HEK293T (cell line): ENCODE measurements at places on chromosomes 12 and 14.
A peak's percentile ranks its signal among the peaks of the same experiment; 100 is the strongest.

DNA sequence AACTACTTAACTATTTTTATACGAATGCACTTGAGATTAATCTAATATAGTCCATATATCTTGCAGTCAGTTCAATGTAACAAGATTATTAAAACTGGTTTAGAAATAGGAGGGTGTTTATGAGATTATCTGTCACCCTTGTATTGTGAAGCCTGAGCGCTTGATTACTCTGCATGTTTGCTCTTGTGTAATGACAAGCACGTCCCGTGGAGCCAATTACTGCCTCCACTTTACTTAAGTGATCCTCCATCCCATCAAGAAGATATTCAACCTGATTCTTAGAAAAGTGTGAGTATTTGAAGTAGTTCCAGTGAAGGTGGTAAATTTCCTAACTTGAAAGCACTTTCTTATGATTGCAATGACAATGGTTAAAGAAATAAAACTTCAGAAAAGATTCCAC is 415.2 kb upstream of the GARIN6 start:
- no peak for DNase-seq

DNA sequence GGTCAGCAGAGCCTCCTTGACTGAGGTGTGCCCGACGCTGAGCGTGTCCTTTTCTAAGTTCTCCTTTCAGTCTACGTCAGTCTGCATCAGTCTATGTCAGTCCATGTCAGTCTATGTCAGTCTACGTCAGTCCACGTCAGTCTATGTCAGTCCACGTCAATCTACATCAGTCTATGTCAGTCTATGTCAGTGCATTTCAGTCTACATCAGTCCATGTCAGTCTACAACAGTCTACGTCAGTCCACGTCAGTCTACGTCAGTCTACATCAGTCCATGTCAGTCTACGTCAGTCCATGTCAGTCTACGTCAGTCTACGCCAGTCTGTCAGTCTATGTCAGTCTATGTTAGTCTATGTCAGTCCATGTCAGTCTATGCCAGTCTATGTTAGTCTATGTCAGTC is 15.9 kb downstream of the EIF5 start:
- DNase-seq: no peak

DNA sequence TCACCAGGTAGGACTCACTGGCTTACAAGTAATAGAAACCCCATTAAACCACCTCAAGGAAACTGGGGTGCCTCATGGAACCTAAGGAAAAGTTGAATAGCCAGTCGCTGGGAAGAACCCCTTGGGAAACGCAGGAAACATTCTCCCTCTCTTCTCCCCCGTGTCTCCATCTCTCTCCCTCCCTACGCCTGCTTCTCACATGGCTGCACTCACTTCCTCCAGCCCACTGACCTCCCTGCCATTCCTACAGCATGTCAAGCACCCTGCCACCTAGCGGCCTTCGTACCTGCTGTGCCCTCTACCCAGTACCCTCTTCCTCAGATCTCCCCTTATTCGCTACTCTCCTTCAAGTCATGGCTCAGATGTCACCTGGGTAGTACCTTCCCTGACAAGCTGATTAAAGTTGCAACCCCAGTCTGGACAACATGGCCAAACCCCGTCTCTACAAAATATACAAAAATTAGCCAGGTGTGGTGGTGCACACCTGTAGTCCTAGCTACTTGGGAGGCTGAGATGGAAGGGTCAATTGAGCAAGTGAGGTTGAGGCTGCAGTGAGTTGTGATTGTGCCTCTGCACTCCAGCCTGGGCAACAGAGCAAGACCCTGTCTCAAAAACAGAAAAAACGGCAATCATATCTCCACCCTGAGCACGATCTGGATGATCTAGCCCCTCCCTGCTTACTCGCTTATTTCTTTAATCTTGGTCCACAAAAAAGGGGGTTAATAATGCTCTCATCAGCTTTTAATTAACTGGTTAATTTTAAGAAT is 6.4 kb upstream of the DTX1 start:
- peak; percentile 32 for DNase-seq

GRCh38 chr12:131929581-131930456 is 743 bp downstream of the PUS1 start:
- no peak for DNase-seq

DNA sequence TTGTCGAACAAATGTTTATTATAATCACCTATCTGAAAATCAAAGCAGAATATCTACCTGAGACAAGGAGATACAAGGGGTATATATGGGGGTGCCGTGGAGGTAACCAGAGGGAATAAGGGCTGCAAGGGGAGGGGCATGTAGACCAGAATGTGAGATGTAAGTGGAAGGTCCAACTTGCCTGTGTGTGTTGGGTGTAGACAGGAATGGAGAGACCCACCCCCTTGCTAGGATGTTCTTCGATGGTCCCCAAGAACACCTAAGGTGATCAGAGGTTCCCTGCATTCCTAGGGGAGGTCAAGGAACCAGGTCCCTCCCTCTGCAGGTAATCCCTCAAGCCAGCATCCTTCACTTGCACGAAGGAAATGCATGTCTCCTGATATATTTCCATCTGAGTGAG is 167.9 kb downstream of the DICER1 start:
- DNase-seq: no peak

- DNase-seq: no peak
Observed at GRCh38 chr14:28365510-28365909, 401.1 kb upstream of the FOXG1 start.

DNA sequence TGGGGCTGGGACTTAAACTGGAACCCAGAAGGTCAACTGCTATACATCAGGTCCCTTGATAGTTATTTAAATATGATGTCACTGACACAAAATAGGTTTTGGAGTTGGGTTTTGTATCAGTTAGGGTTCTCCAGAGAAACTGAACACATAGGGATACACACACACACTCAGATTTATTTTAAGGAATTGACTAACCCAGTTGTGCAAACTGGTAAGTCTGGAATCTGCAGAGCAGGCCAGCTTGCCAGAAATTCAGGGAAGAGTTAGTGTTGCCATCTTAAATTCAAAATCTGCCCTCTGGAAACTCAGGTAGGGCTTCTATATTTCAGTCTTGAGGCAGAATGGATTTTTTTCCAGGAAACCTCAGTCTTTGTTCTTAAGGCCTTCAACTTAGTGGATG is 36.9 kb downstream of the MAPK1IP1L start:
- DNase-seq: no peak

DNA sequence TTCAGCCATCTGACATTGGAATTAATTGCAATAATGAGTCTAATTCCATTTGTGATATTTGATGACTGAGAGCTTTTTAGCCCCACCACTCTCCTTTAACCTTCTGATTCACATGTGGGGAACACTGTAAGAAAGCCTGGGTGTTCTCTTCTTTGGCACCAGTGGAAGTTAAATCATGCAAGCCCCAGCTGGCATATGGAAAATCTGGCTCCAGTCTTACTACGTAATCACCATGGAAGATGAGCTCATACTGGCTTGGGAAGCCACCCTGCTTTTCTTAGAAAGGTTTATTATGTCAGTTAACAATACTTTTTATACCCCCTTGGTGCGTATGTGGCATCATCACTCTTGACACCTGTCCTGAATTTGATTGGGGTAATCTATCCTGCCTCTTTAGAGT is 479.3 kb downstream of the SLC16A7 start:
- no peak for DNase-seq

DNA sequence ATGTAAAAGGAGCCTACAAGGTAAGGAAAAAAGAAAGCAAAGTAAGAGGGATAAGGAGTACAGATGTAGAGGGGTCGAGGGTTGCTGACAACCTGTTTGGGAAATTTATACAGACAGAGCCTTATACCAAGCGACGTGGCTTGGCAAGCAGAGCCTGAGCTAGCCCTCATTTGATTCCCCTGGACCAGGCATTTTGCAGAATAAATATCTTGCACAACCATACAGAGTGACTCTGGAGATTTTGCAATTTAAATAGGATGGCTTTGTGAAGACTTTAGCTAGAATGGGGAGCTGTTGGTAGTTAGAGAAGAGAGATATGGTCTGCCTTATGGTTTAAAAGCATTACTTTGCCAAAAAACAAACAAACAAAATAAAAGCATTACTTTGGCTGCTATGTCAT is 11.1 kb upstream of the ANO6 start:
- DNase-seq: no peak

DNA sequence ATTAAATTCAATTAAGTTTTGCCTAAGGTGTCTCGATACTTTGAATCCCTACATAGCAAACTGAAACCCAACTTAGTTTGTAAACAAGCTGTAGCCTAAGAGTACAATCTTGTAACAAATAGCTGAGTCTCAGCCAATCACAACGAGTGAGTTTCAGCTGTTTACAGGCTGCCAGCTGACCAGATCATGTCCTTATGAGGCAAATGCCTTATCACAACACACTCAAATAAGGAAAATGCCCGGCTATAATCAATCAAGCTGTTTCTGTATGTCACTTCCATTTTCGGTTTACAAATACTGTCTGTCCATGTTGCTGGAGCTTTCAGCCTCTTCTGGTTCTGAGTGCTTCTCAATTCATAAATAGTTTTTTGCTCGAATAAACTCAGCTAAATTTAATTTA is 943.8 kb downstream of the SLC16A7 start:
- DNase-seq: no peak

- no peak for DNase-seq
Observed at GRCh38 chr12:66329941-66330340, 27.6 kb downstream of the HELB start.

- DNase-seq: no peak
Observed at GRCh38 chr12:109592195-109592904, 18.8 kb downstream of the MVK start.

- DNase-seq: peak; percentile 21
Observed at GRCh38 chr14:48937541-48938195, 648.5 kb downstream of the RPS29 start.

DNA sequence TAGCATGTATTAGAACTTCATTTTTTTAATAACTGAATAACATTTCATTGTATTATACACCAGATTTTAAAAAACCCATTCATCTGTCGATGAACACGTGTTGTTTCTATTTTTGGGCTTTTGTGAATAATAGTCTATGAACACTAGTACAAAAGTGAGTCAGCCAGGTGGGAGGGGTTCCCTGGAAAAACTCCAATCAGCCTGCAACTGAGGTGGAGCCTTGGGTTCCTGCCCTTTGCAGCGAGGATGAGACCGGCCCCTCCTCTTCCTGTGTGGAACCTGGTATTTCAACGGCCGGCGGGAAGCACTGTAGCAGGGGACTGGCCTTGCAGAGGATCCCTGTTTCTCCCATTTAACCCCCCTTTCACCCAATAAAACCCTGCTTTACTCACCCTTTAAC is 56.1 kb downstream of the LMNTD1 start:
- no peak for DNase-seq

GRCh38 chr14:68737086-68737485 is 55.8 kb downstream of the ZFP36L1 start:
- DNase-seq: no peak

GRCh38 chr14:20606190-20606901 is 15.2 kb upstream of the RNASE12 start:
- DNase-seq: peak; percentile 55

- no peak for DNase-seq
Observed at GRCh38 chr14:71355324-71356201, 448.3 kb downstream of the PCNX1 start.

DNA sequence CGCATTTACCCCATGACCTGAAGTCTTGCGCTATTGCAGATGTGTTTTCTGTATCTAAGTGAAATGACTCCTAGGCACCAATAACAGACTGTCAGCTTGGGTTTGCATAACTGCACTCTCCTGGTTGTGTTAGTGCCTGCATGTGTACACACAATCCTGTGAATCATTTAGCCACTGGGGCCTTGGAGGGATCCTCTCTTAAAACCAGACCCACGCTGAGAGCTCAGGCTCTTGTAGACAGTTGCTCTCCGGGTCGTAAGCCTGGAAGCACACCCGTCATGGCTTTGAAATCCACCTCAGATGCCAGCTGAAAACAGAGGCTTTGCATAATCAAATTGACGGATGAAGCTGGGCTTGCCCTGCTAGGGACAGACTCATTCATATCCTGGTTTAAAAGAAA is 79.2 kb upstream of the RBM19 start:
- no peak for DNase-seq

- no peak for DNase-seq
Observed at GRCh38 chr14:71108398-71109119, 201.3 kb downstream of the PCNX1 start.

- DNase-seq: no peak
Observed at GRCh38 chr12:1504895-1505311, 89.5 kb downstream of the FBXL14 start.

GRCh38 chr12:113422030-113422885 is at the start of gene SDSL:
TSS of gene SDSL (plus strand) at chr12:113422380. CDS start at chr12:113427983, 5,603 bp downstream.
- DNase-seq: peak; percentile 46

- peak; percentile 43 for DNase-seq
Observed at GRCh38 chr12:89470741-89471509, 53.7 kb downstream of the GALNT4 start.

- DNase-seq: no peak
Observed at GRCh38 chr14:103361867-103362266, 23.3 kb upstream of the MARK3 start.

GRCh38 chr14:77051116-77051515 is 22.6 kb upstream of the IRF2BPL start:
- DNase-seq: no peak

DNA sequence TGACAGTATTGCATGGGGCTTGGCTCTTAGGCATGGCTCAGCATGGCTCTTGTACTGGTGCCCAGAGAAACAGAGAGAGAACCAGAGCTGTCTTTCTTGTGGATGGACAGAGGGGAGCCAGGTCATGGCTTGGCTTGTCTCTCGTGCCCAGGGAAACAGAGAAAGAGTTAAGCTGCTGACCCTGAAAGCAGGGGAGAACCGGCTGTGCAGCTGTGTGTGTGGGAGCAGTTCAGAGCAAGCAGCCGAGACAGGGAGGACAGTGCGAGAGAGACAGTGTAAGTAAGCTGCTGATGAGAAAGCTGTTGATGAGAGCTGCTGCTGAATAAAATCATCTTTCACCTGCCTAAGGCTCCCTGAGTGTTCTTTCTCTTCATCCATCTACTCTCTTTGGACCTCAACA is 61.3 kb upstream of the DDHD1 start:
- DNase-seq: no peak

DNA sequence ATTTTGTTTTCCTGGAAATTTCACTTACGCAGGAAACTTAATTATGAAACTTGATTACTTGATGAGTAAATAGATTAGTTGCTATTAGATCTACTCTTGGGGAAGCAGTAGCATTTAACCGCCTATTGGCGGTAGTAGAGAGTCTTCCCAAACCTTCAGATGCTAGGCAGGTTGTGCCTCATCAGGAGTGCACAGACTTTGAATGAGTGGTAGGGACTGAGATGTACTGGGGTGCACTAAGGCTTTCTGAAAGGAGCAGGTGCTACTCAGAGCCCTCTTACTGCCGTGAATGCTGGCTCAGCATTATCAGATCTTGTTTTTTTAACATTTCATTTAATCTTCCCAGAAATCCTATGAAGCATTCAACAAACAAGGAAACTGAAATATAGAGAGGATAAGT is 7.7 kb downstream of the GATC start:
- peak; percentile 53 for DNase-seq

GRCh38 chr14:24081739-24082211 is 10.4 kb downstream of the CPNE6 start:
- no peak for DNase-seq

DNA sequence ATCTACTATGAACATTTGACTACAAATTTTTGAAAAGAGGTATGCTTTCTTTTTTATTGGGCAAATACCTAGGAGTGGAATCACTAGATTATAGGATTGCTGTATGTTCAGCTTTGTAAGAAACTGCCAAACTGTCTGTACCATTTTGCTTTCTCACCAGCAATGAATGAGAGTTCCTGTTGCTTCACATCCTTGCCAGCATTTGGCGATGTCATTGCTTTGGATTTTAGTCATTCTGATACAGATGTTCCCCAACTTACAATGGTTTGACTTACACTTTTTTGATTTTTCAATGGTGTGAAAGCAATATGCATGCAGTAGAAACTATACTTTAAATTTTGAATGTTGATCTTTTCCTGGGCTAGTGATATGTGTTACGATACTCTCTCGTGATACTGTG is 328.7 kb downstream of the RAD51B start:
- no peak for DNase-seq
